Activated gamma-delta T cell treated with Interleukin-2 at 50 U/mL for 16 hours (primary cell): ENCODE measurements at places on chromosomes 13 and 19.

DNA sequence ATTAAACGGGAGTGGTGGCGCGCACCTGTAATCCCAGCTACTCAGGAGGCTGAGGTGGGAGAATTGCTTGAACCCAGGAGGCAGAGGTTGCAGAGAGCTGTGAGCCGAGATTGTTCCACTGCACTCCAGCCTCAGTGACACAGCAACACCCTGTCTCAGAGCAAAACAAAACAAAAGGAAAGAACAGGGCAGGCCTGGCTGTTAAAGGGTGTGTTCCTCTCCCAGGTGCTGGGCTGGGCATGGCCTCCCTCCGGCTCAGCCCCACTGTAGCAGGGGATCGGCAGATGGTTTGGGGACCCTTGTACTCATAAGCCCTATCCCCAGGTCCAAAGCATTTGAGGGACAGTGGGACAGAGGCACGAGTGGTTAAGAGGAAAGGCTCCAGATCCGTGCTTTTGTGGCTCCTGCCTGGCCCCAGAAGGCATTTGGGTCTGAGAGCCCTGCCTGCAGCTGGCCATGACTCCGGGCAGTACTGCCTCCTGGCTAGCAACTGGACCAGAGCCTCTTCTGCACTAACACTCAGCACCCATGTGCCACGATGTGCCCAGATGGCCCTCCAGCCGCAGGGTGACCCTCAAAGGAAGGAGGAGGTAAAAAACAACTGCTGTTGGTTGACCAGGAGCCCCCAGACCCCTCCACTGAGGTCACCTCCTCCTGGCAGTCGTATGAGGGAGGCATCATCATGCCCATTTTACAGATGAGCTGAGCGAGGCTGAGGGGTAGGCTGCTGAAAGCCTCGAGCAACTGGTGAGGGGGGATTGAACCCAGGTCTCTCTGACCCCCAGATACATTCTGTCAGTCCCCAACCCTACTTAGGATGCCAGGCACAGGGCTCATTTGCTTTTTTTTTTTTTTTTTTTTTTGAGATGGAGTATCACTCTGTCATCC is 10.0 kb downstream of the RFX1 start:
- DNase-seq, result no peak

GRCh38 chr13:98142380-98143156 is at the start of gene FARP1:
FARP1 (plus strand) TSS chr13:98143094; CDS start chr13:98213243, 70,149 bp downstream.
- peak; percentile 4 for DNase-seq

DNA sequence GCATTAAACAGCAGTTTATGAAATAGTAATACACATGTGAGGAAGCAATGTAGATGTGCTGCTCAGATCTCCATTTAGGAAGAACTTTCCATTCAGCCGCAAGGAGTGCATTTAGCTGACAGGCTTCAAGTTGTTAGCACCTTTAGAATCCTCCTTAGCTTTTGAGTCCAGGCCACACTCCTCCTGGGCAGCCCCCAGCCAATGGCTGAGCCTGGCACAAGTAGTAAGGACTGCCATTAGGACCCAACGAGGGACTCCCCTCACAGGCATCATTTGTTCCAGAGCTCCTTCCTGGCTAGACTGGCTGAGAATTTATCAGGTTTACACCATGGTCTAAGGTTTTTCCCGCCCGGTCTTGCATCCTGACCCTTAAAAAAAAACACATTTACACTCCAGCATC is 201.4 kb downstream of the DIAPH3 start:
- no peak for DNase-seq

- DNase-seq, result no peak
These were observed 220.9 kb downstream of the FOXO1 start for GRCh38 chr13:40445557-40445990.

- DNase-seq, result no peak
These were observed 23.6 kb upstream of the IL17D start for GRCh38 chr13:20679879-20680278.

- DNase-seq, result no peak
These were observed 62.1 kb upstream of the ZNF536 start for GRCh38 chr19:30309905-30310601.

GRCh38 chr13:62829486-62829885 is 1413.8 kb upstream of the PCDH20 start:
- no peak for DNase-seq

GRCh38 chr19:2560369-2560768 is 84.4 kb downstream of the GADD45B start:
- DNase-seq, result no peak

GRCh38 chr13:31282741-31283455 is 83.1 kb downstream of the B3GLCT start:
- DNase-seq, result no peak

- no peak for DNase-seq
These were observed 8.9 kb upstream of the OR1I1 start for GRCh38 chr19:15072930-15073647.

GRCh38 chr13:26518451-26518959 is 39.0 kb upstream of the WASF3 start:
- DNase-seq, result no peak

DNA sequence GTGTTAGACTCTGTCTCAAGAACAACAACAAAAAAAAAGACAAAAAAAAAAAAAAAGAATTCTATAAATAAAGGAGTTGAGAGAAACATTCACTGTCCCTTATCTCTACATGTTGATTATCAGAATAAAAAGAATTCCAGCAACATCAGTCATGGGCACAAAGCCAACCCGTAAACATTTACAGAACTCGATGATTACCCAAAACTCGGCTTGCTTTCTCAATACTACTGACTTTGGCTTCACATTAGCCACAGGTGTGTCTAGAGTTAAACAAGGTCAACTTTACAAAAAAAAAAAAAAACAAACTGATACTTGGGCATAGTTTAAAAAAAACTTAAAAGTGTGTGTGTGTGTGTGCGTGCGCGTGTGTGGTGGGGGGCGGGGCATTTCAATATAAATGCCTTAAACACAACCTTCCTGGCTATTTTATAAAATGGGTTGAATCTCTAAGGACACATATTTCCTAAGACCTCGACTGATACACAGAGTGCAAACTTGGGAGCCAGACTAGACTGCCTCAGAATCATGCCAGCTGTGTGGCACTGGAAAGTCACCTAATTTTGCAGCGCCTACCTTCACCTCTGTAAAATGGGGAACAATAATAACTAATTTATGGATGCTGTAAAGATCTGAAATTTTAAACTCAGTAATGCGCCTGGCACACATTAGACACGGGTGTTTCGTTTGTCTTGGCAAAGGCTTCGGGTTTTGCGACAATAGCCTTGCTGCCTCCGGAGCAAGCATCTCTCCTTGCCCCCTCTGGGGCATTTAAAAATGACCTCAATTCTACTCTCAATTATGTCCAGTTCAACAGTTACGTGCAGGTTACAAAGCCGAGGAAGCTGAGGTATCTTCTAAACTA is 922 bp downstream of the EBPL start:
- no peak for DNase-seq

DNA sequence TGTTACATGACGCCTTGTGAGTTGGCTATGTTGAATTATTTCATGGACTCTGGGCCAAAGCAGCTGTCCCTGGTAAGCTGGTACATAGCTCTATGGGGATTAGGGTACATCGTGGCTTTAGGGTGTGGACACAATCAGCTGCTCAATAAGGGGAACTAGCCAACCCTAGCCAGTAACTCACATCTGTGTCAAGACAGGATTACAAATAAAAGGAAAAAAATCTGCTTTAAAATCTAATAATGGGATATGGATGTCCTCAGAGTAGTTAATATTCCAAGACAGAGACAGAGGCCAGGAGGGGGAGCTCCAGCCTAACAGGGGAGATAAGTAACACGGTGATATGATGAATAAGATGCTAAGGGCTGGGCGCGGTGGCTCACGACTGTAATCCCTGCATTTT is 21.1 kb upstream of the ZNF766 start:
- peak; percentile 65 for DNase-seq

DNA sequence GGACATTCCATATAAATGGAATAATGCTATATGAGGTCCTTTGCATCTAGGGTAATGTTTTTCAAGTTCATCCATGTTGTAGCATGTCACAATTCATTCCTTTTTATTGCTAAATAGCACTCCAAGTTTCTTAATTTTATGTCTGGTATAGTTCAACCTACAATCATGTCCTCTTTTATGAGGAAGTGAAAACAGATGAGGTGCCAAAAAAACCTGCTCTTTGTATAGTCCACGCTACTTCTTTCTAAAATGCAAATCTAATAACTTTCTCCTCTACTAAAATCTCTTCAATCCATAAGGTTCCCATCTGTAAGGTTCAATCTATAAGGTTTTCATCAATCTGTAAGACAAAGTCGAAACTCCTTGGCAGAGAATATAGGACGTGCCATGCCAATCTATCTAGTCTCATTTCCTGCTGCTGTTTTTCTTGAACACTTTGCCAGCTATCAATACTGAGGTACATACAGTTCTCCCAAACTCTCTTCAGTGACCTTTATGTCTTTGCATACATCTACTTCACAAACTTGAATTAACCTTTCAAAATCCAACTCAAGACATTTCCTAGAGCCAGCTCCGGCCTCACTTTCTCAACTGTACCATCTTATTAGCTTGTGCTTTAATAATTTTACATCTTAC is 33.7 kb downstream of the INTS6 start:
- no peak for DNase-seq

- no peak for DNase-seq
These were observed 1.0 kb downstream of the ZNF420 start for GRCh38 chr19:37079238-37079637.

DNA sequence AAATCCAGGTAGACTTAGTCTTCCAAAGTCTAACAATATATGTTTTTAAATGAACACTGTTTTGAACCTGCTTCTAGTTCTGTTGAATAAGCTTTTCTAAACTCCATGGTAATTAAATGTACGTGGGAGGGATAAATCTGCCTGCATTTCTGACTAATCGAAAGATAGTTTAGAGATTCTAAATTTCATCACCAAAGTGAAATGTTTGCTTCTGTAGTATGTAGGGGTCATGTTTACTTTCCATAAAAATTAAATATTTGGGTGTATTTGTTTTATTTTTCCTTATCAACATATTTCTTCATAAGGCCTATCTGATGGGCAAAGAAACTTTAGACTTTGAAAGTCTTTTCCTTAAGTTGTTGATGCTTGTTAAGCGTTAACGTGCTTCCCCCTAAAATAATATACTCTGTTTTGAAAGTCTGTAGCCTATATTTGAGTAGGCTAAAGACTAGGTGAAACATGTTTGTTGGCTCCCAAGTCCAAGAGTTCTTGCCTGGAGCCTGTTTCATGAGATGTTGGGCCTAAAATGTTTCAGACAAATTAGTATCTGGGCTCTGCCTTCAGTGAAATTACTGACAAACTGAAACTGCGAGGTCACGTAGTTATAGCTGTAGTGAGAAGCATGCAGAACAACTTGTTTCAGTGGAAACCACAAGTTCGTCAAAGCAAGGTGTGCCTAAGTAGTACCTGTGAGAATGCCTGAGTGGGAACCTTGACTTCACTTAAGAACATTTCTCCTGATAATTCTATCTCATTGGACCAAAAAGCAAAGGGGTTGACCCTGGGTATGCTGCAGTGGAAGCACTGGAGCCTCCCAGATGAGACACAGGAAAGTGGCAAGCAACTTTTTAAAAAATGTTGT is 126.2 kb downstream of the LMO7 start:
- DNase-seq, result peak; percentile 6

DNA sequence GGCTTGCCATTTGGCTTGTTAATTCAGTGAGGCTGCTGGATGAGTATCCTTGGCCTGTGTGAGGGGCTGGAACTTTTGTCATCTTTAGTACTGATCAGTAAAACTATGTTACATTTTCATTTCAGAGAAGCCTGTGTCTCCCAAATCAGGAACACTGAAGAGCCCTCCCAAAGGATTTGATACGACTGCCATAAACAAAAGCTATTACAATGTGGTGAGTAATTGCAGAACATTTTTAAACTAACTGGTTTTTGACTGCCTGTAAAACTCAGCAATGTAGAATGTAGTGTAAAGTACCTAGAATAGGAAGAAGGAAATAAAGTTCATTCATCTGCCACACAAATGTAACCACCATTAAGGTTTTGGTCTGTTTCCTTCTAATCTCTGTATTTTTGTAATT is 87.4 kb upstream of the TEX29 start:
- no peak for DNase-seq

GRCh38 chr13:114140131-114140905 is 7.9 kb upstream of the RASA3 start:
- DNase-seq, result peak; percentile 35

DNA sequence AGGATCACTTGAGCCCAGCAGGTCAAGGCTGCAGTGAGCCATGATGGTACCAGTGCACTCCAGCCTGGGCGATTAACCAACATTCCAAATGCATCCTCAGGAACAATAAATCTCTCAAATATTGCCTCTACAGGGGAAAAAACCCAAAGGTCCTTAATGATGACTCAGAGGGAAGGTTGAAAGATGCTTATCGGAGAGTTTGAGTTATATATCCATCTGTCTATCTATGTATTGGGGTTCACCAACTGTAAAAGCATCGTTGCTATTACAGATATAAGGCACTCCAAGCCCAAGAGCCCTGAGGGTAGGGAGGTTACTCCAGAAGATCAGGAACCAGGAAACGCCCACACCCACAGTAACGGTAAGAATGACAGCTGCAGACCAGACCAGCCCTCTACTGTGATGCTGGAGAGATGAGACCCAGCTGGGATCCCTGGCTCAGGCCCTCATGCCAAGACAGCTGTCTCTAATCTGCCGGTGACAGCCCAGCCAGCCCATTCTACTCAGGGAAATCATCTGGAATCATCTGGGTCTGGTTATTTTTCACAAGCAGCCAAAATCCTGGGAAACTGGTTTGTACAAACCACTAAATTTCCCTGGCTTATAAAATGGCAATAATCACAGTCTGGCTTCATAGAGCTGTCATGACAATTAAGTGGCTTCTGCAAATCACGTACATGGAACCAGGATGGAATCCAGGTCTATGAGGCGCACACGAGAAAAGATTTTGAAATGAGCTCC is 23.8 kb downstream of the TEX101 start:
- DNase-seq, result no peak

DNA sequence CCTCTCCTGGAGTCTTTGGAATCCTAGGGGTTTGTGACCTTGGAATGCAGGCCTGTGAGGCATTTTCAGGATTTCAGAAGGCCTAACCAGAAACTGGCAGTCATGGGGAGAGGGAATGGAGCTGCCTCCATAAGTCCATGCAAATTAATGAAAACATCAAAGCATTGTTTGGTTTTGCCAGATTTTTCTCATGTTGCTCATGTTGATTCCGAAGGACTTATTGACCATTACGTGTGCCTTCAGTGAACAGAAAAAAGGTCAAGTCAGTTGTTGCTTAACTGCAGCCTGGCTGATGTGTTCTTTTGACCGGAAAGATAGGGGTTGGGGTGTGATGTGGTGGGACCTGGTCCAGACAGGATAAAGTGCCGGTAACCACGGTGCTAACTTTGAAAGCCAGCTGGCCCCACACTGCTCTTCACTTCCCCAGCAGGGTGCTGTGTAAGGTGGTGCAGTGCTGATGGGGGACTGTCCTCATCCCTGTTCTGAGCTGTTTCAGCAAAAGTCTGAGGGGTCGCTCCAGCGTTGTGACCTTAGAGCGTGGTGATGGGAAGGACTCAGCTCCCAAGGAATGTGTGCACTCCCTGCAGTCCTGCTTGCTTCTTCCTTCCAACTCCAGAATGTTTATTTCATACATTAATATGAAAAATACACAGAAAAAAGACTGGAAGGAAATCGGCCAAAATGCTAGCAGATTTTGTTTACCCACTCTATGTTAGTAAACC is 3.5 kb downstream of the RNF113B start:
- no peak for DNase-seq
